ENCODE measurements at places on chromosomes 7 and 10.

DNA sequence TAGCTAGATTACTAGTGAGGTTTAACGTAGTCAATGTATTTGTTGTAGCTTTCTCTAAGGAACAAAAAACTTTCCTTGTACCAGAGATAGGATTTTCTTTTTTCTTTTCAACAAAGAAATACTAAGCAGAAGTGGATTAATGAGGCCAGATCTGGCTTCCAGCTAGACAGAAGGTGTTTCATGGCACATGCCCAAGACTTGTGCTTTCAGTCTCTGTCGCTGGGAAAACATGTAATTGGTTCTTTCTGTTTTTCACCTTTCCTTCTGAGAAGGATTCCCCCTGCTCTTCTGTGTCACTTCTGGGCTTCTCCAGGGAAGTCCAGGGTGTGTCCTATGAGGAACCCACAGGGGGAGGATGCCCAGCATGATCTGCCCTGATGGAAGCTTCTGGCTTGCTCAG lies 492.2 kb downstream of the CCSER2 start:
- no peak for DNase-seq

DNA sequence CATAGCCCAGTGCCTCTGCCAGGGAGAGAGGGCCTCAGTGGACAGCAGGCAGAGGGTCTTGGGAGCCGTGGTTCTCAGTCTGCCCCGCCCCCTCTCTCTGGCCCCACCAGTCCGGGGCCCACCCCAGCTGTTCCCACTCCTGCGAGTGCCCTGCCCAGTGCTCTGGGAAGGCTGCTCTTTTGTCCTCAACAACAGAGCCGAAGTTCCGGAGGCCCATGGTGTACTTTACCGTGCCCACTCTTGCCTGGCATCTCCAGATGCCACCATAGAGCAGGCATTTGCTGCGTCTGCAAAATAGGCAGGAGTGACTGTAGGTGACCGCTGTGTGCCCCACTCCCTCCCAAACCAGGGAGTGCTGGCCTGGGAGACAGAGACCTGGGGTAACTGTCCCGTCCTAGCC lies 29.3 kb upstream of the PCBD1 start:
- DNase-seq, result no peak

- no peak for DNase-seq
Measured at GRCh38 chr7:126930166-126930565, 322.6 kb downstream of the GRM8 start.

DNA sequence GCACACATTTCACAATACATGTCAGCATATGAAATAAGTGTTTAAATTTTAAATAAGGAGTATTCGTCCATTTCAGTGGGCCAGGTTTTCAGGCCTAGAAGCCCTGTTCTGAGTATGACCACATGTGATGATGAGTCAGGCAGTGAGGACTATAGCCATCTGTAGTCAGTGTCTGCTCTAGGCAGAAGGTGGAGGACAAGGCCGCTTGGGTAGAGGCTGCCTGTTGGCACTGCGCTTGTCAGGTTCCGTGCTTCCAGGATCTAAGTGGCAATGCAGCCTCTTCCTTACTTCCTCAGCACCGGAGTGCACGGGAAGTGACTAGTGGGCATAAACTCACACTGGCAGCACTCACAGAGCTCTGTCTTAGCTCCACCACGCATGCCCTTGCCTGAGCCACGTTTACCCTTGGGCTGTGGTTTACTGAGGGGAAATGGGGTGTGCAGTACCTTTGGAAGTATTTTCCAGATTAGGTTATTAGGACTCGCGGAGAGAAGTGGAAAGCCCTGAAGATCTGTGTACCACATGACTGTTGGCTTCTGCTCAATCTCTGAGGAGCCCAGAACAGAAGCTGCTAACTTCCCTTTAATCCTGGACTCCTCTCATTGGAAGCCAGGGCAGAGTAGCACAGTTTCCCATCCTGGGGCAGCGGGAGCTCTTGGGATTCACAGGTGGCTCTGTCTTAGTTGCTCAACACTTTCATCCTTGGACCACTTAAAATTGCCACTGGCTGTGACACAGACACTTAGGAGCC lies 87.5 kb upstream of the GJD4 start:
- DNase-seq, result no peak

DNA sequence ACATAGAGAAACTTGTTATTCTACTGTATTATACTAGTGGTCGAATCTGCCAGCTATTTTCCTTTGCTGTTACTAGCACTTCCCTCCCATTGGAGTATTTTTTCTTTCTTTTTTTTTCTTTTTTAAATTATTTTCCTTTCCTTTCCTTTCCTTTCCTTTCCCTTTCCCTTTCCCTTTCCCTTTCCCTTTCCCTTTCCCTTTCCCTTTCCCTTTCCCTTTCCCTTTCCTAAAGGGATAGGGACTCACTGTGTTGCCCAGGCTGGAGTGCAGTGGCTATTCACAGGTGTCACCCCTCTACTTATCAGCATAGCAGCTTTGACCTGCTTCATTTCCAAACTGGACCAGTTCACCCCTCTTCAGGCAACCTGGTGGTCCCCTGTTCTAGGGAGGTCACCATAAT lies 212.6 kb upstream of the SP4 start:
- DNase-seq, result no peak

GRCh38 chr10:17576768-17577167 lies 40.4 kb downstream of the HACD1 start:
- DNase-seq, result no peak

- no peak for DNase-seq
Measured at GRCh38 chr10:45438466-45439090, 64.6 kb downstream of the ALOX5 start.

GRCh38 chr7:25804154-25804553 lies 347.8 kb upstream of the NFE2L3 start:
- DNase-seq, result no peak

DNA sequence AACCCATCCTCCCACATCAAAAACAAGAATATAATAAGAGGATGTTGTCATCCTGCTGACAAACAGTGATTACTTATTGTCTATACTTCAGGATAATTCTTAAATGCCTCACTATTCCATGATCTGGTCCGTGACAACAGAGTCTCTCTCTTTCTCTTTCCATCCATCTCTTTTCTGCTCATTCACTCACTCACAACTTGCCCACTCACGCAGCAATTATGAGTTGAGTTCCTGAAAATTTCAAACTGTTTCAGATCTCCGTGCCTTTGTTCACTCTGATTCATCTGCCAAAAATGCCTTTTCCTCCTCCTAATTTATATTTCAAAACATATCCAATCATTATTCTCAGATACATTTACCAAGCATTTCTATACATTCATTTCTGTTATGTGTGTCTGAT lies 1.4 kb downstream of the OR6B1 start:
- DNase-seq, result no peak

- no peak for DNase-seq
Measured at GRCh38 chr7:135993950-135994349, 16.8 kb upstream of the MTPN start.

- no peak for DNase-seq
Measured at GRCh38 chr10:89129911-89130310, 77.2 kb downstream of the CH25H start.

DNA sequence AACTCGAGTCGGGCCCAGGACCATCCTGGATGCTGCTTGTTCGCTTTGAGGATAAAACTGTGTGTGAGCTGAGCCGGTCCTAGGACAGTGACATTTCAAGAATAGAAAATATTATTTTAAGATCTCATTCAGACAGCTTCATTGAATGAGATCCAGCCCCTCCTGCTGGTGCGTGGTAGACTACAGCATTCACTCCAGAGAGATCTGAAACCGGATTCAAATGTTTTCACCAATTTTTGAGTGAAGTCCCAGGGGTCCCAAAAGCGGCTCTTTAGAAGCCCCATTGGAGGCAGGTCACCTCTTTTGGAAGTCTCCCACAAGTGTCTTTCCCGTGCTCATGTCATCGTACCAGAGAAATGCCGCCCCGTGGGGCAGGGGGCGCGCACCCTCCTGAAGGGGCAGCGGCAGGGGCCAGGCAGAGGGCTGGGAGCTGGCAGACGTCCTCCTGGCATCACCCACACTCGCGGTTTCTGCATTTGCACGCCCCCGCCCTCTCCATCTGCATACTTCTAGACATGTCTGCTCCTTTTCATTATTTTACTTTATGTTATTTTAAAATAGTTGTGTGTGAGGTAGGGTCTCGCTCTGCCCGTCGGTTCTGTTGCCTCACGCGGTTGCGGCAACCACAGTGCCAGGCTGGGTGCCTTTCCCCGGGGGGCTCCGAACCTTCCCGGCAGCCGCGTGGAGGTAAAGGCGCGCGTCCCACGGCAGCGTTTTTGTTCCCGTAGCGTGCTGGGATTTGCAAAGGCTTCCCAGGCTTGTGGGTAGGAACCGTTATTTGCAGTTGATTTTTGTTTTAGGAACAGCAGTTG lies 52.3 kb upstream of the DPYSL4 start:
- DNase-seq, result no peak

DNA sequence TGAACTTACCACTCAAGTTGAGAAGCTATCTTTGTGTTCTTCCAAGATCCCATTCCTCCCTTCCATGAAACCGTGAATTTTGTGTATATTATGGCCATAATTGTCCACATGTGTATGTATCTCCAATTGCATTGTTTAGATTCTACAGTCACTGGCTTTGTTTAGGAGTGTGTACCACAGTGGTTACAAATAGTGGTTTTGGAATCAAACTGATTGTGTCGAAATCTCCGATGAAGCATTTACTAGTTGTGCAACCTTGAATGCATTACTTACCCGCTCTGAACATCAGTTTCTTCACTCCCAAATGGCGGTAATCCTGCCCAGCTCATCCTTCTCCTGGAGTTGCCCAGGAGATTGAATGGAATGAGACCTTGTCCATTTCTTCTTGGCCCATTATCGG lies 145.0 kb upstream of the ZNF32 start:
- no peak for DNase-seq

GRCh38 chr7:28685644-28686417 lies 272.3 kb downstream of the TRIL start:
- DNase-seq, result no peak

DNA sequence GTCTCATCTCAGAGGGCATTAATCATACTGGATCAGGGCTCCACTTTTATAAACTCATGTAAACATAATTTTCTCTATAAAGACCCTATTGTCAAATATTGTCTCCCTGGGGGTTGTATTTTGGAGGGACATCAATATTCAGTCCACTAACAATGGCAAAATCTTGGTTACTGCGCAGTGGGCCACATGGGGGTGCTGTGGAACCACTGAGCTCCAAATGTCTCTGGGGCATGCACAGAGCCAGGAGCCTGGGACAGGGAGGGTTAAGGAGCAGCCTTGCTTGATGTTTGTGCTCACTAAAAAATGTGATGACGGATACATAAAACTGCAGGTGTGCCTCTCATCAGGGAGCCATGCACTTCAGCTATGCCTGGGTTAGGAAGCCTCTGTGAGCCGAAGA lies 62.1 kb upstream of the PRSS58 start:
- DNase-seq, result no peak

DNA sequence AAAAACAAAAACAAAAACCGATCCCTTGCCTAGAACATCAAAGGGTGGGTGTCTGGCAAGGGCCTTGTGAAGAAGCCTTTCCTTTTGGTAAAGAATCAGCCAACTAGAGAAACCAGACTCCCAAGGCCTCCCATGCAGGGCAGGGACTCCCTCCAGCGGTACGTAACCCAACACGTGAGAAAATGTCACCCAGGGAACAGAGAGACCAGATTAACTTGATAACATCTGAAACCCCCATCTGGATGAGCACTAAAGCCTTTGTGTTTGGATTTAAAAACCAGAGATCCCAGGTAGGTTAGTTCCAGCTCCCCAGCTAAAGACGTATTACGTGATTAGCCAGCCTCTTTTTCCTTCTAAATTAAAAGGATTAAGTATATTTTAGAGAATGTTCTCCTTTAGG lies 3.0 kb upstream of the HABP2 start:
- no peak for DNase-seq

- DNase-seq, result no peak
Measured at GRCh38 chr7:2032876-2033407, 199.8 kb downstream of the MAD1L1 start.

DNA sequence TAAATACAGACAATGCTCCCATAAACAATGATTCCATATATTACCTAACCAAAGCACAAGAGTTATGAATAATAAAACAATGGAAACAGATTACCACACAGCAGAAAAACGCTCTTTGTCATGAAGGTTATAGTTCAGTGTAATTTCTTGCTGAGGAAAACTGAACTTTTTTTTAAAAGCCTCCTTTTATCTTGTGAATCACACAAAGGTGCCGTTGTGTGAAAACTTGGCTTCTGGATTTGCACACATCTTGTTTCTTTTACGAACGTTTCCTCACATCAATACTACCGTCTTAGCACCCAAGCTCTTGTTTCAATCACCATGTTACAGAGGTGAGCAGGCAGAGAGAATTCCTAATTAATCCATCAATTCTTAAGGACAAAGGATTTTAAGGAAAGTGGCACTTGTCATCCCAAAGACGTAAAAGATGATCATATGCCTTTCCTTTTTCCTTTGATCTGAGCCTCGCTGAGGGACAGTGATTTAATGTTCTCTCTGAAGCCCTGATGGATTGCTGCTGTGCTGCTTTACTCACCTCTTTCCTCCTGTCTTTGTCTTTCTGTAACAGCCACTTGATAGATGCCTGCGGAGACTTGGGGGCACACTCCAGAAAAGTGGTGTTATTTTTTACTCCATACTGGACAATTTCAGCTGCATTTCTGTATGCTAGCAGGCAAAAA lies 110.1 kb downstream of the CD36 start:
- no peak for DNase-seq

DNA sequence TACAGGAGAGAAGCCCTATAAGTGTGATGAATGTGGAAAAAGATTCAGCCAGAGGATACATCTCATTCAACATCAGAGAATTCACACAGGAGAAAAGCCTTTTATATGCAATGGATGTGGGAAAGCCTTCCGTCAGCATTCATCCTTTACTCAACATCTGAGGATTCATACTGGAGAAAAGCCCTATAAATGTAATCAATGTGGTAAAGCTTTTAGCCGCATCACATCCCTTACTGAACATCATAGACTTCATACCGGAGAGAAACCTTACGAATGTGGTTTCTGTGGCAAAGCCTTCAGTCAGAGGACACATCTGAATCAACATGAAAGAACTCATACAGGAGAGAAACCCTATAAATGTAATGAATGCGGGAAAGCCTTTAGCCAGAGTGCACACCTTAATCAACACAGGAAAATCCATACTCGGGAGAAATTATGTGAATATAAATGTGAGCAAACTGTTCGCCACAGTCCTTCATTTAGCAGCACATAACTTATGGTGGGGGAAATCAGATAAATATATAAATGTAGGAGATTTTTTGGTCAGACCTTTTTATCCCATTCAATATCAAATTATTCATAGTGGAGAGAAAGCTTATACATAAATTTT lies 12.1 kb upstream of the MRPS17 start:
- no peak for DNase-seq

Measured in activated CD4-positive, alpha-beta T cell treated with anti-CD3 and anti-CD28 coated beads, Interleukin-2, amount 50 U/mL, for 24 hours (primary cell).